ENCODE measurements at places on chromosomes 2 and 18. TPM values are rescaled to one million over a fixed set of nuclear protein-coding genes. Genes with fewer than 3 reads are reported as not detected.

The CRACDL gene
- total RNA-seq = not detected

The SCG2 gene
- total RNA-seq = 0.09 TPM

The UGT1A3 gene
- not detected for total RNA-seq

The CYP27C1 gene
- total RNA-seq = not detected

The TFCP2L1 gene
- total RNA-seq = not detected

The MALL gene
- 13.4 TPM for total RNA-seq

The FHOD3 gene
- 4.3 TPM for total RNA-seq

The SCN2A gene
- total RNA-seq = 10.9 TPM

The UGT1A8 gene
- total RNA-seq = not detected

The TEX44 gene
- not detected for total RNA-seq

The CYB5A gene
- 85.2 TPM for total RNA-seq

The EFHD1 gene
- total RNA-seq = not detected

The C1QL2 gene
- total RNA-seq = not detected

The SRD5A2 gene
- total RNA-seq = not detected

The FLACC1 gene
- total RNA-seq = 0.43 TPM

The APCDD1 gene
- not detected for total RNA-seq

The PAIP2B gene
- total RNA-seq = 0.63 TPM

The REG1B gene
- not detected for total RNA-seq

The RPRM gene
- total RNA-seq = 0.16 TPM

The PKDCC gene
- total RNA-seq = 53.1 TPM

The ABCG5 gene
- total RNA-seq = not detected

The ABHD1 gene
- total RNA-seq = 0.16 TPM

The ANKRD29 gene
- 5.9 TPM for total RNA-seq

The GAREM1 gene
- total RNA-seq = 3.3 TPM

The MDH1B gene
- 3.2 TPM for total RNA-seq

The STK36 gene
- total RNA-seq = 25.9 TPM

The ROCK1 gene
- 33.3 TPM for total RNA-seq

The CREG2 gene
- total RNA-seq = 0.26 TPM

The CYP1B1 gene
- total RNA-seq = 76.6 TPM

The BOLA3 gene
- total RNA-seq = 14.5 TPM

The GALNT3 gene
- total RNA-seq = 0.16 TPM

The UGT1A4 gene
- not detected for total RNA-seq

The ELOA2 gene
- not detected for total RNA-seq

The CCDC138 gene
- 2.8 TPM for total RNA-seq

The DNAJC5G gene
- not detected for total RNA-seq

The CCDC74A gene
- 9.3 TPM for total RNA-seq

Data from bronchial smooth muscle cell (primary cell).